AML-193 (cell line): ENCODE measurements at places on chromosomes 3 and 15.

DNA sequence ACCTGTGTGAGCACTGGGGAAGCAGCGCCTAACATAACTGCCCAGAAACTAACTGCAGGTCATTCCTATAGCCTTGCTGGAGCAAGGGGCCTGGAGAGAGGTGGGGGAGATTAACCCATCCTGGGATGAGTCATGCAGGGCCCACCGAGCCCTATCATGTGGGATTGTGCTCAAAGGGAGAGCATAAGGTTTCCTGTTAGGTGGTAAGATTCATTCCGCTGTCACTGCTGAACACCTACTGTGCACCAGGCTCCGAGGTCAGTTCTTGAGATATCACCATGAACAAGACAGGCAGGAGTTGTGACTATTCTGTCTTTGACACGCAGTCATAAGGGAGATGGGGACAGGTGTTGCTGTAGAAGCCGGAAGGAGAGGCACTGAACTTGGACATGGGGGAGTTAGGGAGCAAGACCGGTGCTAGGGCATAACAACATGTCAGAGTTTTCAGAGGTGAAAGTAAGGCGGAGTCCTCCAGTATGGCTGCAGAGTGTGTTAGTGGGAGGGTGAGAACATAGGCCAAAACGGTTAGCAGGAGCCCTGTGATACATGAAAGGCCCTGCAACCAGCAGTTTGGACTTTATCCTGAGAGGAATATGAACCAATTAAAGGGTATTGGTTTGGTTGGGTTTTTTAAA lies 2.4 kb downstream of the SLC25A38 start:
- DNase-seq: no peak

GRCh38 chr3:141229132-141229531 lies 2.5 kb upstream of the PXYLP1 start:
- DNase-seq: no peak

DNA sequence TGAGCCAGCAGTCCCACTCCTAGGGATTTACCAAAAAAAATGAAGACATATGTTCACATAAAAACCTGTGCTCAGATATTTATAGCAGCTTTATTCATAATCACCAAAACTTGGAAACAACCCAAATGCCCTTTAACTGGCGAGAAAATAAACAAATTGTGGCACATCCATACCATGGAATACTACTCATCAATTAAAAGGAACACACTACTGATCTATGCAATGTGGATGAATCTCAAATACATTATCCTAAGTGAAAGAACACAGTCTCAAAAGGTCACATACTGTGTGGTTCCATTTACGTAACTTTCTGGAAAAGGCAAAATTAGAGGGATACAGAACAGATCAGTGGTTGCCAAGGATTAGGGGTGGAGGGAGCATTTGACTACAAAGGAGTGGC lies 394.5 kb downstream of the SHQ1 start:
- DNase-seq: no peak

DNA sequence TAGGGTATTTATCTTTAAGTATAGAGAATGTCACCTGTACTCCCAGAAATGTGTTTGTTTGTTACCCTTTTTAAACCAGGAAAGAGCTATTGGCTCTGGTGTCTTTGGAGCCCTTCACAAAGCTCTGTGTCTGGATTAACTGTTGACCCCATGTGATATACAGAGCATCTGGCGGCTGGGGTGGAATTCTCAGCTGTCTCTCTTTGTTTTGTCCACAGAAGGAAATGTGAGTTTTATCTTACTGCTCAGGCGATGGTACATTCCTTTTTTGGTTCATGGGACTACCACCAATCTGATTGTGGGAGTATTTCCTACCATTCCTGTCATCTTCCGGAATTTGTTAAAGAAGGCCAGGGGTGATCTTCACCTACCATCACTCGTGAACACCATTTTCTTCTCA lies 120.3 kb downstream of the AKAP13 start:
- DNase-seq: no peak

GRCh38 chr3:108486941-108487340 lies 23.5 kb downstream of the MYH15 start:
- no peak for DNase-seq

DNA sequence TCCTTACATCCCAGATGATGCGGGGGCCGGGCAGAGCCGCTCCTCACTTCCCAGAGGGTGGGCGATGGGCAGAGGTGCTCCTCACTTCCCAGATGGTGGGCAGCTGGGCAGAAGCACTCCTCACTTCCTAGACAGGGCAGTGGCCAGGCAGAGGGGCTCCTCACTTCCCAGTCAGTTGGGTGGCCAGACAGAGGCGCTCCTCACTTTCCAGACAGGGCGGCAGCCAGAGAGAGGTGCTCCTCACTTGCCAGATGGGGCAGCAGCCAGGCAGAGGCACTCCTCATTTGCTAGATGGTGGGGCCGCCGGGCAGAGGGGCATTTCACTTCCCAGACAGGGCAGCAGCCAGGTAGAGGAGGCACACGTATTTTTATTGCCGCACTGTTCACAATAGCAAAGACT lies 622.0 kb upstream of the KCNMB2 start:
- DNase-seq: no peak

GRCh38 chr3:113714702-113715101 lies 18.3 kb upstream of the USF3 start:
- no peak for DNase-seq
